ENCODE measurements at places on chromosomes 6 and 20.

GRCh38 chr6:56751604-56752003, 108.9 kb upstream of the DST start:
- no peak for DNase-seq

DNA sequence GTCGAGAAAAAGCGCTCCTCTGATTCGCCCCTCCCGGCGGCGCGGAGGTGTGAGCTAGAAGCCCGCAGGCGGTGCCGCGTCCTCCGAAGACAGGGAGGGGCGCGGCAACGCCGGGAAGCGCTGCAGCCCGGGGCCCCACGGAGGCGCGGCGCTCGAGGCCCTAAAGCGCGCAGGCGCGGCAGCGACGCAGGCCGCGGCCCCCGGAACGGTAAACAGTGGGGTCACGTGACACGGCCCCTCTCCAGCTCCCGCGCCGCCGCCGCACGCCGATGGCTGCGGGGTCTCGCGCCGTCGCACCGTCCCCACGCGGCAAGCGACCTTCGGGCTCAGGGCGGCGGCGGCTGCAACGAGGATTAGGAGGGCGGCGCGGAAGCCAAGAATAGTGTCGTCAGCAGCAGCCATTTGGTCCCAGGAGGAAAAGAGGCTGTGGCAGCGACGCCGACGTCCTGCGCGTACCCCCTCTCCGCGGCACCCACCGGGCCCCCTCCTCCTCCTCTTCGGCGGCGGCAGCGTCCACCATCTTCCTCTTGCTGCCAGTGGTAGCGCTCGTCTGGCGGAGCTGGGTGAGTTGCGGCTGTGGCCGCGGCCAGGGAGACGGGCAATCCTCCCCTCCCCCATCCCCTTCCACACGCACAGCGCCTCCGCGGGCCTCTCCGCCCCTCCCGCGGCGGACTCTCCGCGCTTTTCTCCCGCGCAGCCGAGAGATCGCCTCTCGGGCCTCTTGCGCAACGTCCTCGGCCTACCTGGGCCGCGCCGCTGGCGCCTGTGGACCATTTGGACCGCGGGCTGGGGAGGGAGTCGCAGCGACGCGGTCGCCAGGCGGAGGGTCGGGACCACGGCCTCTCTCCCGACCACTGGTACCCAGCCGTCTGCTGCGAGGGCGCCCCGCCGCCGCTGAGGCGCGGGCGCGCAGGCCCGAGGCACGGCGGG, at the start of gene PHF3:
Gene PHF3, plus strand, starts transcription at position 215 of the 930 bp plus-strand sequence. CDS start 10,750 bp downstream, outside the sequence.
- DNase-seq: peak; percentile 80

GRCh38 chr20:33276303-33277113, 6.5 kb upstream of the BPIFB1 start:
- DNase-seq: no peak

GRCh38 chr20:18587665-18588573, at the start of gene DTD1:
TSS of gene DTD1 (plus strand) at chr20:18588054. CDS start at chr20:18588073, 19 bp downstream.
- peak; percentile 69 for DNase-seq

DNA sequence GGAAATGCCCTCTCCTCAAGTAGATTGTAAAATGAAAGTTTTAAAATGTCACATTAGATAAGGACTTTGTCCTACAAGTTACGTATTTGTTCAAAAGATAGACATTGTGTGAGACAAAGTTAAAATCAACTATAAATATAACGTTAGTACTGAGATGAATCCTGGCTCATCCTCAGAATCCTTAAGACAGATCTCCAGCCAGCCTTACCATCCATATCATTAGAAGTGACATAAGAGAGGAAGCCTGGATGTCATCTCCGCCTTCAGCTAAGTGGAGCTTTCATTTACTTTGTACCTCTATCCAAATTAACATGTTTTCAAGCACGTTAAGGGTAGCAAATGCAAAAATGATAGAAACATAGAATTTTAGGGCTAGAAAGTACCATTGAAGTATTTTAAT, 59.1 kb downstream of the SCAF8 start:
- no peak for DNase-seq

DNA sequence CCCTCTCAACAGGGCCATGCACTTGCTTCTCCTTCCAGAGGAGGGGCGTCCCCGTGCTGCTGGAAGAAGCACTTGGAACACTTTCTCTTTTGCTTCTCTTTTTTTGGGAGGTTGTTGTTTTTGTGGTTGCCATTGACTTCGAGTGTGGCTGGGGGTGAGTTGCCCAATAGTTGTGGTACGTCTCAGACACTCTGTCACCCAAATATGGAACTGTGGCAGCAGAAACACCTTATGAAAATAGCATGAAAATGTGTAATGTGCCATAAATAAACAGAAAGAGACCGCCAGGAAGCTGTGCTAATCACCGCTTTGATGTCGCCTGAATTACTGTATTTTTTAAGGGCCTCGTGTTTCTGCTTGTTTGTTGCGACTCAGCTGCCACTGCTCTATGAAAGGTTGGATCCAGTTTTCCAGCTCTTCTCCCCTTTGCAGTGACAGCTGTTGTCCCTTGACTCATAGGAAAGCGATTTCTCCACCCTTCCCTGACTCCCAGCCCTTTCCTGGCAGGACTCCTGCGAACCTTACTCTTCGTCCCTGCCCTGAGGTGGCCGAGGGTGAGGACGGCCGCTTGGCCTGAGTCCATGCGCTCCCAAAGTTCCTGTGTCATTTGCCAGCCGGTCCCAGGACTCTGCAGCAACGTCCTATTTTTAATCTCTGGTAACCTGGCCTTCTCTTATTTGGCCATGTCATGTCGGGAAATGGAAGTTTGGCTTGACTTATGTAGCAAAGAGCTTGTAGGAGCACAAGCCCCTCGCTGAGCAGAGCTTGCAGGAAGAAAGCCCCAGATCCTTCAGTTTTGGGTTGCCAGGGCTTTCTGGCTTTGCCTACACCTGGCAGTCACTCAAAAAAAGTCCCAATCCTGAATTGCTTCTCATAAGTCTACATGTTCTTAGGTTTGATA, 694.6 kb downstream of the QKI start:
- DNase-seq: no peak

DNA sequence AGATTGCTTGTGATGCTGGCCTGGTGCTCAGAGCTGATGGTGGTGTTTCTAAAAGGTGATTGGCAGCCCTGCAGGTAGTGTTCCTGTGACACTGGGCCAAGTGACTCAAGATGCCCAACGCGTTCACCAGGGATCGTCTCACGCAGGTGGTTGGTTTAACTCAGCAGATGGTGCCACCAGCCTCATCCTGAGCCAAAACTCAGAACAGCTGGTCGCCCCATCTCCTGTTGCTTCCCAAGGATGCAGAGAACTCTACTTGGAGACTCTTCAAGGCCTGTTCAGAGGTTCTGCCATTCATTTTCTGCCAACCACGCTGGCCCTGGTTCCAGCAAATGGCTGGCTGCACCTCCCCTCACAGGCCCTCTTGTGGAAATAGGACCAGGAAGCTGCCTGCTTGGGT, 394.4 kb downstream of the CDH26 start:
- DNase-seq: no peak

DNA sequence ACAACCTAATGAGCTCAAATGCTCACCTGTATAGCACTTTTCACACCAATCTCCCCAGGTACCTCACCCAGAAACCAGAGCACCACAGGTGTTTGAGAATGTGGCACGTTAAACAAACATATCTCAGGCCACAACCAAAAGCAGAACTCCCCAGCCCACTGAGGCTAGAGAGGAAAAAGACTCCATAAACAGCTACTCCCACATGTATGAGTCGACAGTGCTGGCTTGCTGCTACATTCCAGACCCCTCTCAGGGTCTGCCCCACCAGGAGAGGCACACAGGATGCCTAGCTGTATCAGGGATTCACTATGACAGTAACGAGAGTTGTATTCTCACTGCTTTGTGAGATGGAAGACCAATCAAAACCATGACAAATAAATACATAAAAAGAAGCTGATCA, 242.6 kb upstream of the ARID1B start:
- no peak for DNase-seq

DNA sequence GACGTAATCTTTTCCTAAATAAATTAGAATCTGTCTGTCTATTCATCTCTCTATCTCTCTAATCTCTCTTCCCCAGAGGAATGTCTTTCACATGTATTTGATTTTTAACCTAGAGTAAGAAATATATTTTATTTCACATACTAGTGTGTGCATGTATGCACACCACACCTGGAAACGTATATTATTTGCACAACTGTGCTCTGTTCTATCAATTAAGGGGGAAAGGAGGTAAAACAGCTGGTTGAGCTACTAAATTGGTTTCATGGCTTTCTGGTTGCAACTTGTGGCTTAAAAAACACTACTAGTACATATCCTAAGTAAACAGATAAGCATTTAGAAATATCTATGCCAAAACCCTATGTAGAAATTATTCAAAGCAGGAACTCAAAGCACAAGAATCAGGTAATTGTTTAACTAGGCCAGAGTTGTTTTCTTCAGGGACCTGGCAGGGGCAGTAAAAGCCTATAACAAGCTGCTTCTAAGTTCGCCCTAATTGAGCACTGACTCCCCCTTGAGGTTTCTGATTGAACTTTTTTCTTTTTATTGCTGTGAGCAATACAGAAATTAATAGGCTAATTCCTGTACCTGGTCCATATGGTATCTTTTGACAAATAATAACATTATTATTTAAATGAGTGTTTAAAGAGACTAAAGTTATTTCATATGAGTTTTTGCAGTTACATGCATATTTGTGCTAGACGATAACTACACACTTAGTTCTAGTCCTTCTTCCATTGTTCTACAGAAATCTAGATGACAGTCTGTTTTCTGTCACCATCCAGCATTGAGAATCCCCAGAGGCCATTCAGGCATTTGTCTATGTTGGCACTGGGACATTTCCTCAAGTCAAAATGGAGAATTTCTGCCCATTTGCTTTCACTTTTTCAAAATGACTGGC, 88.6 kb downstream of the MCHR2 start:
- no peak for DNase-seq

GRCh38 chr6:1700278-1700967, 90.7 kb downstream of the FOXC1 start:
- DNase-seq: no peak

DNA sequence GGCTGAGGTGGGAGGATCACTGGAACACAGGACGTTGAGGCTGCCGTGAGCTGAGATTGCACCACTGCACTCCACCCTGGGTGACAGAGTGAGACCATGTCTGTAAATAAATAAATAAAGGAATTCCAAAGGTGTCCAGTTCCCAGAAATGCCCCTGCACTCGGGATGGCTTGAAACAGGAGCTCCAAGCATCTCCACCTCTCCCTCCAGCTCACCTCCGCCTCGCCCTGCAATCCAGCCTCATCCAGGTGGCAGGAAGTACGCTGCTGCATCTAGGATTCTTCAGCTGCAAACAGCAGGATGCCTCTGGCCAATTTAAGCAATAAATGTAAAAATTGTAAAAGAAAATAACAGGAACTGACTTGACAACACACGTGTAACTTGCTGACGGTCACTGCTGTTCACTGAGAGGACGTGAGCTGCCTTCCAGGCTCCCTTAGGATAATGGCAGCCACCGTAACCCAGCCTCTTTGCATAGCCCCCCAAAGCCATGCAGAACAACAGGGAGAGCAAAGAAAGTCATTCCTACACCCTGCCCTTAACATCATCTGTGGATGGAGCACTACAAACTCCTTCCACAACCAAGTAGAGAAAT, 11.4 kb upstream of the GRM4 start:
- DNase-seq: no peak

DNA sequence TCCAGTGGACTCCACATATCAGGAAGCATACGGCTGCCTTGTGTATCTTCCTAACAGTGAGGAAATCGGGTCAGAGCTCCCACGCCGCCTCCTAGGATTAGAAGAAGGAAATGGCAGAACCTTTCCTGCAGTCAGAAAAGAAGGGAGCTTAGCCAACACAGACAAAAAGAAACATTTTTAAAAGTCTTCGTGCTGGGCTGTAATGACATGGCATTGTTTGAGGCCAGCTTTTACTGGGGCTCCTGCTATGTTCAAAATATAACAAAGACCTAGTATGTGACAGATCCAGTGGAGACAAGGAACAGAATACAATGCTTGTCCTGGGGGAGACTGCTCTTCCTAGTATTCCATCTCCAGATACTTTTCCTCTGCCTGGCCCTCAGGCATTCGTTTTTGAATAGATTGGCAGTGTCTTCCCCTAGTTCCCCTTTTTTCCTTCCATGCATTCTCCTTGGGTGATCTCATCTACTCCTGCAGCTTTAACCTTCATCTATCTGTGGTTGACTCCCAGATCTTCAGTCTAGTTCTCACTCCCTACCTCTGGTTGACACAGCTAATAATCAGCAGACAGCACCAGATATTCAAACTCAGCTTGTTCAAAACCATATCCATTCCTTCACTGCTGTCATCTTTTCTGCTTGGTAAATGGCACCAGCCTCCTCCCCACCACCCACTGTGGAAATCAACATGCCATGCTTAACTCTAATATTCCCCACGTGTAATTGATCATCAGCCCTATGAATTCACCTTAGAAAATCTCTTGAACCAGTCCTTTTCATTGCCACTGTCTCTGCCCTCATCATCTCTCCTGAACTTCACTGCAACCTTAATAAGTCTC, 94.5 kb upstream of the VSTM2L start:
- DNase-seq: no peak

GRCh38 chr6:167832497-167833395, 6.0 kb downstream of the AFDN start:
- DNase-seq: no peak

GRCh38 chr6:122494665-122495272, 23.2 kb upstream of the SERINC1 start:
- no peak for DNase-seq

DNA sequence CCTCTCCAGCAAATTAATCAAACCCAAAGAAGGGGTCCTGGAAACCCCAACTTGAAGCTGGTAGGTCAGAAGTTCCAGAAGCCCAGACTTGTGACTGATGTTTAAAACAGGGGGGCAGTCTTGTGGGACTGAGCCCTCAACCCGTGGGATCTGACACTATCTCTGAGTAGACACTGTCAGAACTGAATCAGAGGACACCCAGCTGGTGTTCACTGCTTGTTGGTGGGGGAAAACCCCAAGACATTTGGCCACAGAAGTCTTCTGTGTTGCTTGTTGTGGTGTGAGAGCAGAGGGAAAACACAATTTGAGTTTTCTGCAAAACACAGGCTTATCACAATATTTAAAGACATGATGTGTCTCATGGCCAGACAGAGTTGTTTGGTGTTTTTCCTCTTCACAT, 29.9 kb downstream of the KIF13A start:
- no peak for DNase-seq

DNA sequence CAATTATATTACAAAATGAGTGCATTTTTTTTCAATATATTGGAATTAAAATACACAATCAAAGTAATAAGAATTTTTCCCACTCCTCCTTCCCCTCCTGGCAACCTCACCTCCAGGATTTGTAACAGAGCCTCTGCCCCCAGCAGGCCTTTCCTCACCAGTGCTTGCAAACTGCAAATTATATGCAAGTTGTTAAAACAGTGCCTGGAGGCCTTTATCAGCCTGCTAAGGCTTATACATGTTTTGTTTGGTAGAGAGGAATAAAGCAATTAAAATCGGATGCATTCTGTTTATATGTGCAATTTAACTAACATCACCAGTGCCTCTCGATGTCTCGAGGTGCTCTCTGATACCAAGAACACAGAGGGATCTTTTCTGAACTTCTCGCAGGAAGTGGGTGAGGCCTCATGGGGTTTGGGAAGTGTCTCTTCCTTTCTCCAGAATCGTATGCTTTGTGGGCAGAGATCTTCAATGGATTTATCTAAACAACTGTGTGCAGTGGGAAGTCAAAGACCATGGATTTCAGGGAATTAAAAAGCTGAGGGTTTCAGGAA, 186.8 kb downstream of the CDH26 start:
- no peak for DNase-seq

DNA sequence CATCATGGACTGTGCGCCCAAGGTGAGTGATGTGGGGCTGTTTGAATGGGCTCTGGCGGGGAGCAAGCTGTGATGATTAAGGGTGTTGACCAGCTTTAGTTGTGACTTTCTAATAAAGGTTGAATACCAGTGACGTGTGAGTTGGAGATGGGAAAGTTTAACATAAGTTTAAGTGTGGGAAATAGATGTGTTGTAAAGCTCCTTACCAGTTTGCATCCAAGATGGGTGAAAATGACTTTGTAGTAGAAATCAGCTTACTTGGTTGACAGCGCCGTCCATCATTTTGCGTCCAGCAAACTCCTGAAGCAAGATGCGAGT, 372 bp downstream of the CASS4 start:
- DNase-seq: no peak
